Melanocyte of skin (primary cell): ENCODE measurements at places on chromosomes 6 and 20. TPM values are rescaled to one million over a fixed set of nuclear protein-coding genes. Genes with fewer than 3 reads are reported as not detected.

OR2J3 gene
- total RNA-seq, result not detected in 2 replicates

ADGRF5 gene
- total RNA-seq, result 0.15 TPM in 1 of 2 replicates, not detected in the other

RNASET2 gene
- 7.6 and 19.6 TPM in 2 replicates for total RNA-seq

TFAP2D gene
- not detected in 2 replicates for total RNA-seq

FAM50B gene
- total RNA-seq, result 4.1 and 6.2 TPM in 2 replicates

MLN gene
- total RNA-seq, result not detected in 2 replicates
